ENCODE measurements at places on chromosomes 16 and 17. TPM values are rescaled to one million over a fixed set of nuclear protein-coding genes. Genes with fewer than 3 reads are reported as not detected.
A peak's percentile ranks its signal among the peaks of the same experiment; 100 is the strongest.

- DNase-seq: no peak
Measured at GRCh38 chr16:72029567-72030271, 21.2 kb downstream of the DHODH start.

- no peak for DNase-seq
Measured at GRCh38 chr17:42424991-42425610, 2.0 kb upstream of the CAVIN1 start.

DNA sequence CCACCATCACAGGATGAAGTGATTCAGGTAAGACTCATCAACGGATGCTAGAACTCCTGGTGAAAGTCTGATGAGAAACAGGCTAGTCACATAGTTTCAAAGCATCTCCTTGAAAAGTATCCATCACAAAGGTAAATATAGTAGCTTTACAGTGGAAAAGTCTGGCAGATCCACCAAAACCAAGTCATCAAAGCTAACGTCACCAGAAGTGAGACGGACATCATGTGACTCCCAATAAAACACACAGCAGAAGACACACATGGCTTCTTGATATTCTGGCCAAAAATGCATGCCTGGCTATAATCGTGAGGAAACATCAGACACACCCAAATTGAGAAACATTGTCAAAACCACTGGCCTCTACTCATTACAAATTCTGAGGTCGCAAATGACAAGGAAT is 17.9 kb upstream of the TRPV3 start:
- no peak for DNase-seq

- DNase-seq: no peak
Measured at GRCh38 chr16:67372664-67373063, 20.6 kb downstream of the TPPP3 start.

Gene MYH2
- total RNA-seq: not detected

GRCh38 chr16:2698965-2699750 is 16.8 kb downstream of the KCTD5 start:
- no peak for DNase-seq

GRCh38 chr16:1929578-1930337 is 11.5 kb upstream of the HS3ST6 start:
- peak; percentile 91 for DNase-seq

DNA sequence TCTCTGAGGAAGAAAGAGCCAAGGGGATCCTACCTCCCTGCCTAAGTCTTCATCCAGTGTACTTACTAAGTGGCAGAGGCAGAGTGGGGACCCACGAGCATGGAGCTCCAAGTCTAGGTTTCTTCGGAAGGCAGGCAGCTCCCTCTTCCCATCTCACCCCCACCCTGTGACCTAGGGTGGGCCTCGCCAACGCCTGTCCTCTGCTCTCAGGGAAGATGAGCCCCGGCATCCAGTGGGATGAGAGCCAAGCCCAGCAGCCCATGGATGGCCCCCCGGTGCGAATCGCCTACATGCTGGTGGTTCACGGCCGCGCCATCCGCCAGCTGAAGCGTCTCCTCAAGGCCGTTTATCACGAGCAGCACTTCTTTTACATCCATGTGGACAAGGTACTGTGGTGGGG is 8.3 kb downstream of the XYLT2 start:
- DNase-seq: no peak

DNA sequence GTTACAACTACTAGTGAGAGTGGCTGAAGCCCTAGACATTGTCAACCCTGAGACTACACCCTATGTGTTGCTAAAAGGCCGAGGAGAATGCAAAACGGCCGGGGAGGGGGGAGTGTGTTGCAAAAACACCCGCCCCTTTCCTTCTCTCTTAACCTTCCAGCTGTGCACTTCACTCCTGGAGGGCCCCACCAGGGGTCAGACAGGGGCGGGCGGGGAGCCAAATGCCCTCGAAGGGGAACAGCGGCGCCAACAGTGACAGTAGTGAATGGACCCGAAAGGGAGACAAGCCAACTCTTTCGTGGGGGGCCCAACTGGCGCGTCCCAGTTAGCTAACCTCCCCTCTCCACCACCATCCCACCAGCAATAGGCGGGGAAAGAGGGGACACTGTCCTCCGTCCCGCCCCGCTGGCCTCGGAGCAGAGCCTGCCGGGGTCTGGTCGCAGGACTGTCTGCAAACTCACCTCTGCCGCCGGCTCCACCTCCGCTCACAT is 352 bp downstream of the MARF1 start:
- peak; percentile 79 for DNase-seq

- no peak for DNase-seq
Measured at GRCh38 chr17:75315541-75316243, 26.5 kb upstream of the SLC25A19 start.

- no peak for DNase-seq
Measured at GRCh38 chr16:50781518-50781917, 39.6 kb downstream of the CYLD start.

Gene KRT33B
- not detected for total RNA-seq

Gene TBC1D3K
- not detected for total RNA-seq

Gene OR2C1
- total RNA-seq: 0.22 TPM

GRCh38 chr17:67215991-67216421 is 29.0 kb downstream of the HELZ start:
- DNase-seq: no peak

DNA sequence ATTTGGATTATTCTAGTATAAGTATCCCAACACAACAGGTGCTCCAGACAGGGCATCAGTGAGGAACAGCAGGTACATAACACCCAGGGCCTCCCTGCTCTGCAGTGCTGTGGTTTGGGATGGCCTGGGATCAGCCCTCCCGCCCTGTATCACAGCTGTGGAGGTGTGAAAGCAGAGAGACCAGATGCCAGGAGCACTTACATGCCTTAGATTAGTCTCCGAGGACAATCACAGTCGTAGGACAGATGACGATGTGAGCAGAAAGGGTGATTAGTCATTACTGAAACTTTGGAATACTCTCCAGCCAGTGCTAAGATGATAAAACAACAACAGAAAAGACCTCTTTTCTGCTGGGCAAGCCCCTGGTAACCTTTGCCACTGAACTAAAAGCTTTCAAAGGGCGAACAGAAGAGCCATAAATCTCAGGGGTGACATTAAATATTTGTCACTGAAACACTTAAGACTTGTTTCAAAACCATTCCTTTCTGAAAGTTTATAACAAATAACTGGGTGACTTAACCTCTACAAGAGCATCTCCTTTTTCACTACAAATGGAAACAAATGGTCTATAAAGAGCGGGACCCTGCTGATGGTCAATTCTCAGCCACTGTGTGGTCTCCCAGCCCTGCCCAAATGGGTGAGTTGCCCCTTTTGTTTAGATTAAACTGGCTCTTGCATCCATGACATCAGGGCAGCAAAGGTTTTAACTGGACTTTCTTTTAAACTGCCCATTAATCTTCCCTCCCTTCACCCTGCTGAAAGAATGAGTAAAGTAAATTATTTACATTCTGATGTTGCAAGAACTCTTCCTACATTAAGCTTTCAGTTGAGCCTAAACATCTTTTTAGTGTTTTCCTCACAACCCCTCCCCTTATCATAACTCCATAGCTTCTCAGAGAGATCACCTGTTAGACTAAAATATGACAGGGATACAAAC is 183.1 kb upstream of the COX10 start:
- no peak for DNase-seq
